ENCODE measurements at places on chromosomes 5 and 9.

- DNase-seq, result no peak
These were observed 30.9 kb upstream of the SLC46A2 start for GRCh38 chr9:112921549-112921948.

GRCh38 chr5:138339464-138339863, 1.4 kb downstream of the FAM53C start:
- no peak for DNase-seq

DNA sequence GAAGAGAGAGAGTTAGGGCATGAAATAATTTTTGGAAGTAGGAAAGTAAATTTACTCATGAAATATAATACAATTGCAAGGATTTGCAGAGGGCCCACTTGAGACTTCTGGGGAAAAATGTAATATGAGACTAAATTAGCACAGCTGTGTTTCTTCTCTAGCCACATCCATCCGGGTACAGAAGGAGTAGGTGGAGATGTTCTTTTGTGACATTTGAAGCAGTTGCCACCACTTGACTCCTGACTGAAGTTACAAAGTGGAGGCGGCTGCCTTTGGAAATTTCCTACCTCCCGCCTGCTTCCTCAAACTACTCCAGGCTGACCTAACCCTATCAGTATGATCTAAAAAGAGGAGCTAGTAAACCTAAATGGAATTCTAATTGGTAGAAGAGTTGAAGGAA, 58.1 kb upstream of the SHISAL2B start:
- DNase-seq, result no peak

- DNase-seq, result no peak
These were observed 37.6 kb upstream of the SLC27A6 start for GRCh38 chr5:128927644-128928043.

GRCh38 chr9:138042640-138043039, 165.1 kb downstream of the CACNA1B start:
- no peak for DNase-seq

DNA sequence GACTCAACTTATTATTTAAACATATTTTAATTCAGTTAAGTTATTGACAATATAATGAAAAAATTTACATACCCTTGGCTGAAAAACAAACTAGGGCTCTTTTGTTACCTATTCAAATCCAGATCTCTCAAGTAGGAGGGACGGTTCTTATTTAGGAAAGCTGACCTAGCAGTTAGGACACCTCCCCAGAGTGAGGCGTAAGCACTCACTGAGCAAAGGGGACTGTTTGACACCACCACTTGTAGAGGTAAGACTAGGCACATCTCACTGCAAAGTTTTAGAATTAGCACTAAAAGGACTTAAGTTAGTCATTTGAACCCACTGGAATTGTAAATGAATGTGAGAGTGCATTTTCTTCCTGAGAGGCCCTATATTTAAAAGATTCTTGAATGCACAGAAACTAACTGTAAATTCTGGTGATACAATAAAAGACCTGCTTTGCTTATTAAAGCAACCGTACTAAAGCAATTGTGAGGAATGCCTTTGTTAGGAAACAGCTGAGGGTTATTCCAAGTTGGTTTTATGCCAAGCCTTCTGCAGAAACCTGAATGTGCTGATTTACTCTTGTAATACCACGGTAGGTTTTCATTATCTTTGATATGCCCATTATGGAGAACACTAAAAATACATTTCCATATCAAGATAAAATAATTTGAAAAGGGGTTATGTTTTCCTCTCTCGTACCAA, 16.2 kb downstream of the HACD4 start:
- DNase-seq, result no peak

DNA sequence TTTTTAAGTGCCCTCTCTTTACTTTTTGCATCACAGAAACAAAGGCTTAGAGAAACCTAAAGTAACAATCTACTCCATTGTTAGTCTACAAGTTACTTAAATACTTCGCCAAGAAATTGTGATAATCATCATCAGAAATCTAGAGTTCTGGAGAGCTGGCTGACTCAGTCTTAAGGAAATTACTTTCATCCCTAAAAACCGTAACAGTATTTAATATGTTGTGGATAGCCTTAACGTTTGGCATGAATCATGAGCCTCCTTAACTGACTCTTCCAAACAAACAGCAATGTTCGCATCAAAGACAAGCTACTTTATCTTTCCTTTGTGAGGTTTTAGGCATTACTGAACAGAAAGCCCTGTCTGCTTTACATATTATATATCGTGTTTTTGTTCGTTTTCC, 128.7 kb downstream of the NIPBL start:
- DNase-seq, result no peak

DNA sequence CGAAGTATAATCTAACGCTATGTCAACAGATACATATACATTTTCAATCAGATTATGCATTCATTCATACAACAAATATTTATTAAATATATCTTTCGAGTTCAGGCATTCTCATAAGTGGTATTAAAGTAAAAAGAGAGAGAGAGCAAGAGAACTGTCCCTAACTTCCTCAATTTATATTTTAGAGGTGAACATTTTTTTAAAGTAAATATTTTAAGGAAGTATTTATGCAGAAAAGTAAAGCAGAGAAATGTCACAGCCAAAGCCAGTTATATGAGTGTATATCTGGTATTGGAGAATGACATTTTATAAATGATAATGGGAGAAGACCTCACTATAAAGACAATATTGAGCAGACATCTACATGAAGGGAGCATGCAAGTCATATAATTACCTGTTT, 667.3 kb upstream of the CDH9 start:
- DNase-seq, result no peak

DNA sequence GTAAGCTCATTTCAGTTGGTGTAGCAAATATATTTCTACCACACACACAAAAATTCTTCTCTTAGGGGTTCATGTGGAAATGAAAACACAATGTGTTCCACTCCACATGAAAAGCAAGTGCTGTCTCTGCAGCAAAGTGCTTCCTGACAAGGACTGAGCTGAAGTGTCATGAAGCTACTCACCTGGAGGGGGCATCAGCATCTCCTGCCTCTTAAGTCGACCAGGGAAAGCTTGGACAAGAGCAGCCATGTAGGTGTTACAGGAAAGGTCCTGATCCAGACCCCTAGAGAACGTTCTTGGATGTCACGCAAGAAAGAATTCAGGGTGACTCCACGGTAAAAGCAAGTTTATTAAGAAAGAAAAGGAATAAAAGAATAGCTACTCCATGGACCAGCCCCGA, 62.8 kb downstream of the SV2C start:
- no peak for DNase-seq

DNA sequence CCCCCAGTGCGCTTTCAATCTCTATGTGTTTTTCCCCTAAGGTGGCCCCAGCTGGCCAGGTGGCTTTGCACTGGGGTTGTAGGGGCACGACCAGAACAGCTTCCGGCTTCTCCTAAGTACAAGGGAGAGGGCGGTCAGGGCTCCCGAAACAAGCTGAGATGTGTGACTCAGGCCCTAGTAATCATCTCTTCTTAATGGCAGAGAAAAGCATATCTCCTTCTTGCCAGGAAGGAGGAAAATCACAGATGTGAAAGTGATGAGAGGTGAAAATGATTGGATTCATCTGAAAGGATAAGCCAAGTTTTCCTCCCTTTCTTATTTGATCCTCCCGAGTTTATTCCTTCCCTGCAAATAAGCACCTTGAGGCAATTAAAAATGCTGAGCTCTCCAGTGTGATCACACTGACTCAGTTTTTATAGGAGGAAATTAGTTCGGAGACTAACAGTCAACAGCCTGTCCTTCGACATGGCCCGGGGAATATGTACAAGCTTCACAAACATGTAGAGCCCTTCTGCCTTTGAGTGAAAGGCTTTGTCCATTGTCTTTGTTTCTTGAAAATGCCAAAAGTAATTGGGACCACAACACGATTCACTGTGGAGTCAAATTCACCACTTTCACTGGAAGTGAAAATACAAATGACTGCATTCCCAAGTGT, 514.8 kb downstream of the PSAT1 start:
- DNase-seq, result no peak

- DNase-seq, result no peak
These were observed 99.3 kb upstream of the NIPBL start for GRCh38 chr5:36777105-36777757.

DNA sequence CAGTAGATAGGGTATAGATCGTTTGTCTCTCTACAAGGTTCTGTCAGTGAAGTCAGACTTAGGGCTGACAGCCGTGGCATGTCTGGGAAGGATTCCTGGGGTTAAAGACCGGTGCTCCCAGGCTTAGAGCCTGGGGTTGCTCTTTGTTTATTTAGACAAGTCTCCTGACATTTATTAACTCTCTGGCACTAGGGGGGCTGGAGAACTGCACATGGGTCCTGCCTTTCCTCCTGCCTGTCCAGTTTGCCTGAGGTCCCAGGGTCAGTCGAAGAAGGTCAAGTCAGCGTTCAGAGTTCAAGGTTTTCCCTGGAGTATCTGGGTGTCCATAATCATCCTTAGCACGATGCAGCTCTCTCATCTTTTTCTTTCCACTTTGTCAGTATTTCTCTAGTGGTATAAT, 5.6 kb downstream of the EGFLAM start:
- DNase-seq, result no peak

DNA sequence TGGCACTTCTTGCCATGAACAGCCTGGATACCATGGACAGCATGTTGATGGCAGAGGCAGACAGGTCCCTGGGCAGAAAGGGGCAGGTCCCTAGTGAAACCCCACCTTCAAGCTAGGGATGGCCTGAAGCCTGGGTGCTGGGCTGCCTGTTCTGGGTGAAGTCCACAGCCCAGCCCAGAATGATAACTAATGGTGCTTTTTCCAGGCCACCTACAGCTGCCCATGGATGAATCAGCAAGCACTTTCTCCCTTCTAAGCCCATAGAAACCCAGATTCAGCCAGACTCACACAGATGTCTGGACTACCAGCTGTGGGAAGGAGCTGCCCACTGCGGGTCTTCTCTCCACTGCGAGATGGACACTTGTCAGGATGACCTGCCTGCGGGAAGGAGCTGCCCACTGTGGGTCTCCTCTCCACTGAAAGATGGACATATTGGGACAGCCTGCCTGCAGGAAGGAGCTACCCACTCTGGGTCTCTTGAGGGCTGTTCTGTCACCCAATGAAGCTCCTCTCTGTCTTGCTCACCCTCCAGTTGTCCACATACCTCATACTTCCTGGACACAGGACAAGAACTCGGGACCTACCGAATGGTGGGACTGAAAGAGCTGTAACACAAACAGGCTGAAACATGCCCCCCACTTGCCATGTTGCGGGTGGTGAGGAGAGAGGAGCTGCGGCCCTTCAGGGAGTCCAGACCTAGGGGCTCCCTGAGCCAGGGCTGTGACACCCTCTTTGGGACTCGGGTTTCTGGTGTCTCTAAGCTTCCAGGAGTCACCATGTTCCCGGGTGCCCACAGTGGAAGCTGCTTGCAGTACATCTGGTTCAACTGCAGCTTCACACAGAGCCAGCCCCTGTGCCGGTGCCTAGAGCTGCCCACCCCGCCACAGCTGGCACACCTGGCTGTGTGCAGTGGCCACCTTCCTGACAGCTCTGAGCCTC, 60.7 kb upstream of the SYNPO start:
- no peak for DNase-seq

- no peak for DNase-seq
These were observed 6.6 kb upstream of the OTULINL start for GRCh38 chr5:14574891-14575508.

DNA sequence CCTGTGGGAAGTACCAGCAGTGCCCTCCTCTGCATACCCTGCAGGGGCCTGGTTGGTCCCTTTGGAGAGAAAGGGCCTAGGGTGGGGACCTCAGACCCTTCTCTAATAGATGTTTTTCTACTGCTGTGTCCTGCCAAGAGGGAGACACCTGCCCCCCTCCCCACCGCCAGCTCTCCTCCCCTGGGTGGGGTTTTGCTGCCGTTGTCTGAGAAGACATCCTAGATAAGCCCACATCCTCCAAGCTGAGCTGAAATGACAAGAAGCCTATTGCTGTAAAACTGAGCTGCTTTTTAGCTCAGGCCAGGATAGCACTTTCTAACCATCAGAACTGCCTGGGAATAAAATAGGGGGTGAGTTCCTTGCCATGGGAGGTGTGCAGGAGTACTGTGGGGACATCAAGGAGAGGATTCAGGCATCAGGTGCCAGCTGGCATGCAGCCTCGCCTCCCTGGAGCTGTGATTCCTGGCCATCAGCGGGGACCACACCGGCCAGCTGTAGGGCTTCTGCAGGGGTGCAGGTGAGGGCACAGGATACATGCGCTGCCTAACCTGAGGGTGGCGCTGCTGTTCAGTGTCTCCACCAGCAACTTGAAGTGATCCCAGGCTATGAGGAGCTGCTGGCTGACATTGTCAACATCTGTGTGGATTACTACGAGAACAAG, 37.9 kb downstream of the CYFIP2 start:
- no peak for DNase-seq

- DNase-seq, result peak; percentile 31
These were observed 1.4 kb downstream of the LRSAM1 start for GRCh38 chr9:127452691-127453090.

GRCh38 chr5:142017832-142018427, 5.1 kb upstream of the GNPDA1 start:
- no peak for DNase-seq

- no peak for DNase-seq
These were observed 755.0 kb upstream of the ZNF608 start for GRCh38 chr5:125501396-125501795.

GRCh38 chr9:130805510-130806326, 29.3 kb upstream of the ABL1 start:
- DNase-seq, result no peak

DNA sequence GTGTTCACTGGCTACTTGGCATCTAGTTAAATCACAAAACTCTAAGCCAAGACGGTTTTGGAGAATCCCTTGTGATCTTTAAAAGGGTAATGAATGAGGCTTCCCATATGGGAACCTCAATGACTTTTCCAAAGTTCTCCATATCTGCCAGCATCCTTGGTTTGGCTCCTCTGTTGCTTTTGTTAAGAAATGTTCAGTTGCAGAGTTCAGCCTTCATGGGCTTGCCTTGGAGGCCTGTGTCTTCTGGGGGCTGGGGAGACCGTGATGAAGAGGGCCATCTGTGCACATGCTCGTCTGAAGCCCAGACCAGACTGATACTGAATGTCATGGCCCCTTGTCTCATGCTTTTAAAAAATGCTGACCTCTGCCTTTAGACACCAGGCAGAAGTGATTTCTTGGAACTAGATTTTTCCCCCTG, 84.3 kb downstream of the RAI14 start:
- DNase-seq, result peak; percentile 52

DNA sequence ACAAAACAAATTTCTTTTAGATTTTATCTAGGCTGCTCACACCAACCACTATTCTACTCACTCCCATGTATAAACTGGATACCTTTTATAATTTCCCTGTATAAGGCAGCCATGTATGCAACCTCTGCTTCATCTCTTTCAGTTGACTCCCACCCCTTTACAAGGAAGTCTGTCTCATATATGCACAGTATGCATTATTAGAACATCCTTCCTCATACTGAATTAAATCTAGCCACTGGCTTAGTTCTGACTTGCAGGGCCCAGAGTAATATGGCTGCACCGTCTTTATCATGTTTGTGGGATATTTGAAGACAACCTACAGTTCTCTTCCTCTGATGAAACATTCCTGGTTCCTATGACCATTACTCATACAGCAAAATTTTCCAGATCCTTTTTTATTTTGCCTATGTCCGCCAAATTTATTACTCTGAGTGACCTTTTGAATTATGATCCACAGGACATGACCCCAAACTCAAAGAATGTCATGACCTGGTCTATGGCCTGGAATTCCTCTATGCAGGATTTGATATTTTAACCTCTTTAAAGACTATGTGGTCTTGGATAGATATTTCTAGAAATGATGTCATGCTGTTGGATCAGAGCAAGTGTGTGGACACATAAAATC, 76.6 kb upstream of the ITGA1 start:
- DNase-seq, result no peak
